ENCODE measurements at places on chromosomes 3 and 15. TPM values are rescaled to one million over a fixed set of nuclear protein-coding genes. Genes with fewer than 3 reads are reported as not detected.

- DNase-seq = peak; percentile 45
These were observed 1.8 kb downstream of the ANP32A start for GRCh38 chr15:68818769-68819494.

- DNase-seq = no peak
These were observed 85.0 kb upstream of the DPH6 start for GRCh38 chr15:35630985-35631384.

- no peak for DNase-seq
These were observed 2.9 kb downstream of the TPM1 start for GRCh38 chr15:63045465-63045840.

GRCh38 chr15:39746176-39746575 is 36.5 kb downstream of the FSIP1 start:
- no peak for DNase-seq

GP5 gene
- not detected for total RNA-seq

Data from Daoy (cell line).